ENCODE measurements at places on chromosomes 2 and 18.

GRCh38 chr2:48126162-48126561, 219.9 kb upstream of the FBXO11 start:
- DNase-seq = no peak

GRCh38 chr2:24174851-24175277, at the start of gene FAM228A:
TSS of gene FAM228A (plus strand) at chr2:24175053. CDS start at chr2:24175481, 428 bp downstream.
- no peak for DNase-seq

GRCh38 chr2:96185516-96185915, 23.1 kb downstream of the STARD7 start:
- no peak for DNase-seq

DNA sequence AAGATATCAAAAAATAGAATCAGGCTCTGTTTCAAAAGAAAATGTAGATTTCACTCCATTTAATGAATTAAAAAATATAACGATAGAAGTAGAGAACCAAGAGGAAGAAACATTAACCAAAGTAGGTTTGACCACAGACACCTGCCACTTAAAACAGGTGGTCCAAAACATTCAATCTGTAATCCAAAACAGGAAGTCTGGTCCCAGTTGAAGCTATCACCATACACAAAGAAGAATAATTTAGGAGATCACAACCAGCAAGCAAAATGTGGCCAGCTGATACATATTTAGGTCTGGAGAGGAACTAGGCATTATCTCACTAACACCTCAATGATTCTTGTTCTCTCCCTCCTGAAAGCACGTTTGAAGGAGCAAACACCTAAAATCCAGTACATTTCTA, 73.1 kb downstream of the FTCDNL1 start:
- DNase-seq = no peak

GRCh38 chr2:130912471-130912870, 75.8 kb downstream of the ARHGEF4 start:
- no peak for DNase-seq

DNA sequence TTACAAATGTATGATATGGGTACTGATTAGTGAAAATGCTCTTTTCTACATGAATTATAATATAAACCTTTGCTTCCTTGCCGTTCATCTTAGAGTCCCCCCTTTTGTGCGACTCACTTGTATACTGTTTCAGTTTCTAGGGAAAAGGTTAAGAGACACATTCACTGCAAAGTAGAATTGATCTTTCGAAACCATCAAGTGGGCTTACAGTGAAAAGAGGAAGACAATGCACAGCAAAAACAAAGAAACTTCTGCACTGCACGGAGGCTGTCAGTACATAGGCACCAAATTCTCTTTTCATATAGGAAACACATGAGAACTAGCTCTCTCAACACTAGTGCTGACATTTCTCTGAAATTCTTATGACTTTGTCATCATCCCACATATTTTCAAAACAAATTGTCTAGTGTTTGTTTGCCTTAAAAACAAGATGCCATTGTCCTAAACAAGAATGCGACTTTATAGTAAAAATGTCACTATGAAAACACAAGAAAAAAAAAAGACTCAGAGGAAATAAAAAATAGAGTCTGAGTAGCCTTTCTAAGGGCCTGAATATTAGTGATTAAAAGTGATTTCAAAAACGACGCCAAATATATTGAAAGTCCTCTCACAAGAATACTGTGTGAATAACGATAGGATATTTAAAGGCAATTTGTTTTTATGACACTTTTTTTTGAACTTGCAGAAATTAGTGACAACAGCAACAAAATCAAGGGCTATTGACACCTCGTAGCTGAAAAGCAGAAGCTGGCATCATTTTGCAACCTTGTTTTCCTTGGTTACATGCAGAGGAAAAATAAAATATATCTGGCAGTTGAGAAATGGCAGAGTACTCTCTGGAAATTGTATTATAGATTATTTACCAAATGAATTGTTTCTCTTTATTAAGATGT, 827.0 kb downstream of the BCL11A start:
- no peak for DNase-seq

GRCh38 chr2:102449370-102449974, 23.6 kb upstream of the SLC9A4 start:
- peak; percentile 6 for DNase-seq

DNA sequence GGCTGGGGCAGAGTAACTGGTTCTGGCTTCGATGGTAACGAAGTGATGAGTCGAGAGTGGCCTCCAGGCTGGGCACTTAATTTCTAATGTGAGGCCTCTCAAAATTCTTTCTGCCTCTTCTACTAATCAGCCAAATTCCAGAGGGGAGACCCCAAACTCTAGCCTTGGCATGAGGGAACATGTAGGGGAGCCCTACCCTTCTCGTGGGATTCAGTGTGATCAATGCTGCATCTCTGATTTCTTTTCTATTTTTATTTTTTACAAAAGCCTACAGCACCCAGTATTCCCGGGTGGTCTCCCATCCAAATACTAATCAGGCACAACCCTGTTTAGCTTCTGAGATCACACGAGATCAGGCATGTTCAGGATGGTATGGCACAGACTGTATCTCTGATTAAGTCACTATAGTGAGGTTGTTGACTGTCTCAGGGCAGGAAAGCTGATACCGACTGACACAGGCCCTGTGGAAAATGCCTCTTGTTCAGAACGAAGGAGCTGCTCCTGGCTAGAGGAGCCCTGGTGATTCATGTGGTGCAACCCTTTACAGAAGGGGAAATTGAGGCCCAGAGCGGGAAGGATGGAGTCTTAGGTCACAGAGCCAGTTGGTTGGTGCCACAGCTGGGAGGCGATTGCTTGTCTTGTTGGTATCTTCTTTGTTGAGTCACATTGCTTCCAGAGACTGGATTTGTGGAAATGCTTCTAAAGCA, 126.3 kb upstream of the HS6ST1 start:
- DNase-seq = no peak

- DNase-seq = no peak
Measured at GRCh38 chr2:75610671-75611070, 35.9 kb upstream of the MRPL19 start.

DNA sequence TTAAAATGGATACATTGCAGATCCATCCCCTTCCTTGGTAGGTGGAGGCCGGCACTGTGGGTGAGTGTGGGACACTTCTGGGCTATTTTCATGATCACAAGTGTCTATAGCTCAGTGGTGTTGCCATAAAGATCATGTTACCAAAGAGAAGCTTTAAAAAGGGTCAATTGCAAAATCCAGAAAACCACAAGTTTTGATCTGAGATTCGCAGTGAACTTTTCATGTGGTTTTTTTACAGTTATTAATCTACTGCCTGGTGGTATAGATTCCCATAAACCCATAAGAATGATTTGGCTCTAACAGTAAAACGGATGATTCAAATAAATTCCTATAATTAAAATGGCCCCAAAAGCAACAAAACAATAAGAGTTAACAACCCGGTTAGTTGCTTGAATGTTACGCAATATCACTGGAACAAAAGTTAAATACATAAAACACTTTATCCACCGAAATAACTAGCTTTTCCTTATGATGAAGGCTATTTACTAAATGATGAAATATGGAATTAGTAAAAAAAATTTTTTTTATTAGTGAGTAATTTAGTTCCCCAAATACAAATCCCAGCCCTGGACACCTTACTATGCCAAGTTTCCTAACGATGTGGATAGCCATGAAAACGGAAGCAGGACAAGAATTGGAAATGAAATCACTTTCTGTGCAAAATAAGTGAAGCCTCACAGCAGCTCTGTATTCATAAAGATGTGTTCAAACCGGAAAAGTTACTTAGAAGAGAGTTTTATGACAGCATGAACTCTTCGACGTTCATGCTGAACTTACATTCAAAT, 95.6 kb upstream of the THOC1 start:
- peak; percentile 25 for DNase-seq

DNA sequence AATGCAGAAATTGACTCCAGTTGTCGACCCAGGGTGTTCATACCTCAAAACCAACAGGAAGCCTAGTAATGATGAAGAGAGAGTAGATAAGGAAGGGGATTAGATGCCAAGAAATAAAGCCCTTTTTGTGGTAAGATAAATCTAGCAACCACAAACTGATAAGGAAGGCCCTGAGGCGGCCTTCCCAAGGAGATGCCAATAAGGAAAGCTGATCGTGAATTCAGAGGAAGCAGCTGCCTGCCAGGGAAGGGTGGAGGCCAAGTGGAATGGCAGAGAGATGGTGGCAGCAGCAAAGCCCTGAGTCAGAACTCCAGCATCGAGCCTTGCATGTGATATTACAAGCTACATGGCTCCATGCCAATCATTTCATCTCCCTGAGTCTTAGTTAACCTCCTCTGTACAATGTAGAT, 126.3 kb downstream of the IRS1 start:
- peak; percentile 92 for DNase-seq

- no peak for DNase-seq
Measured at GRCh38 chr2:41853427-41854191, 194.2 kb upstream of the PKDCC start.

GRCh38 chr18:47737956-47738355, 192.5 kb downstream of the SMAD2 start:
- DNase-seq = no peak

DNA sequence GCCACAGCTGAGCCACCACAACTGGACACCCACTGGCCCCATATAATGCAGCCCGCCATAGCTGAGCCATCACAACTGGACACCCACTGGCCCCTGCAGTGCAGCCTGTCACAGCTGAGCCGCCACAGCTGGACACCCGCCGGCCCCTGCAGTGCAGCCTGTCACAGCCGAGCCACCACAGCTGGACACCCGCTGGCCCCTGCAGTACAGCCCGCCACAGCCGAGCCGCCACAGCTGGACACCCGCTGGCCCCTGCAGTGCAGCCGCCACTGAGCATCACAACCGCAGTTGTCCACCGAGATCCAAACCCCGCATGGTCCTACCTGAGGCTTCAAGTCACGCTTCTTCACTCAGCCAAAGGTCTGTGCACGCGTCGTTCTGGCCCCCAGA, 134.2 kb downstream of the PXDN start:
- no peak for DNase-seq

DNA sequence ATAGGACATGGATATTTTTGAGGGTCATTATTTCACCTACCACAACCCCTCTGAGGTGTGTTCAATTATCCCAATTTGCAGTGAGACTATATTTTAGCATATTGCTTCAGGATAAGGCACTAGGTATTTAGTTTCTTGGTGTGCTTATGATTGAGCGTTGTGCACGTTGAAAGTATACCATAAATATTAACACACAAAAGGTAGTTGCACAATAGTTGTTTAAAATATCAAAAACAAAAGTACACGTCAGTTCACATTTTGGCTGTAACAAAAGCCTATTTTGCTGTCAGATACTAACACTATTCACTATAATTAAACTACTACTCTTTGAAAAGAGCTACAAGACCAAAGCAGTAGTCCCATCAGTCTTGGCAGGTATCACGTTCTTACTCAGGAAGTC, 367.5 kb downstream of the DSC3 start:
- DNase-seq = no peak

GRCh38 chr2:12155303-12156051, 409.0 kb downstream of the LPIN1 start:
- DNase-seq = no peak

GRCh38 chr18:48660346-48661228, 121.8 kb downstream of the CTIF start:
- no peak for DNase-seq

DNA sequence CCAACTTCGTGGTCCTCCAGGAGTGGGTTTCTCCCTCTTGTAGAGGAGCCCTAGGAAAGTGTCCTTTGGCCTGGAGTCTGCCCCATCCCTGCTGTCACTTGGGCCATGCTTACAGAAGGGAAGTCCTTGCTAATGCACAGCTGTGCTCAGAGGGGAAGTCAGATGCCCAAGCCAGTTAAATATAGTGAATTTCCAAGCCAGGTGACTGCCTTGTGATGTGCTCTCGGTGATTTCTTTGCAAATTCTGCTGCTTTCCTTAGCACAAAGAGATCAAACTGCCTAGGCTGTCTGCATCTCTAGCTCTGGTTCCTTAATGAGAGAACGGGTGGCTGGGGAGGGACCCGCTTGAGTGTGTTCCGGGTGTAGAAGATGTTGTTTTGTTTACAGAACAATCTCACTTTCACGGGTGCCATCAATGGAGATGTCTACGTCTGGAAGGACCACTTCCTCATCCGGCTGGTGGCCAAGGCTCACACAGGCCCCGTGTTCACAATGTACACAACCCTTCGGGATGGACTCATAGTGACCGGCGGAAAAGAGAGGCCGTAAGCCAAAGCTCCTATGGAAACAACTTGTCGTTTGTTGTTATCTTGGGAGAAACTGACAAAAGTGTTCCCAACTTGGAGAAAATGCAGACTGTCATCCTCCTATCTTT, 91.4 kb downstream of the RTN4 start:
- no peak for DNase-seq

DNA sequence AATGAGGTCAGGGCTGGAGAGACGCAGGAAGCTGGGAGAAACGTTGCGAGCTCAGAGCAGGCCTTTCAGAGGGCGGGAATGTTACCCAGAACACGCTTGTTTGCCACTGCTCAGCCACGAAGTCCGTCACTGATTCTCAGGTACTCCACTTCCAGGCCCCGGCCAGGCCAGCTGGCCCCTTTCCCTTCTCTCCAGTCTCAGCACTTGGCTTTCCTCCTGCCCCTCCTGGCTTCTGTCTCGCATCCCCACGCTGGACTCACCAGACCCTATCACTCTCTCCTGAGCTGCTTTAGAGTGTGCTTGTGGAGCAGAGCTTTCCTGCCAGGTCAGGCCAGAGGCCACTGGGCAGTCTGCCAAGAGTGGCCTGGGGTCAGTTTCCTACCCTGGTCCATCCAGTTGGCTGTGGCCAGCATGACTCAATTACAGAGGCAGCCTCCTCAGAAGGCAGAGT, 151.4 kb downstream of the TWIST2 start:
- no peak for DNase-seq

DNA sequence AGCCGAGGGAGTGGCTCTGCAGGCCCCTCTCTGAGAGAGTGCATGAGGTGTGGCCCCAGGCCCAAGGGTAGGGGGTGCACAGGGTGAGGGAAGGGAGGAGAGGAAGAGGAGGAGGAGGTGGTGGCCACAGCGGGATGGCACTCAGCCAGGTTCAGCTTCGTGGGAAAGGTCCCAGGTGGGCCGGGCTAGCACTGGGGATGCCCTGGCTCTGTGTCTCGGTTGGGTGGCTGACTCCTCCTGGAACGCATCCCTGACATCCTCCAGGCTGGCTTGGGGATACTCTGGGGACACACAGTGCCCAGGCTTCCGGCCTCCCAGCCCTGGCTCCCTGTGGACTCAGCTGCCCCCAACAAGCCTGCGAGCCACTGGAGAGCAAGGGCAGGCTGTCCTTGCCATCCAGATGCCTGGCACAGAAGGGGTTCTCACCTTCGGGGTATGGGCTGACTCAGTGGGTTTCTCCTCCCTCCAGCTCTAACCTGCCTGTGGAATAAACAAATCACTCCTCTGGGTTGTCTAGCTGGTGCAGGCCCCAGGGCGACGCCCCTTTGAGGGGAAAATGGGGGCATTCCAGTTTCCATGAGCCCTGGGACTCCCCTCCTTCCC, 582 bp upstream of the ZAP70 start:
- no peak for DNase-seq

DNA sequence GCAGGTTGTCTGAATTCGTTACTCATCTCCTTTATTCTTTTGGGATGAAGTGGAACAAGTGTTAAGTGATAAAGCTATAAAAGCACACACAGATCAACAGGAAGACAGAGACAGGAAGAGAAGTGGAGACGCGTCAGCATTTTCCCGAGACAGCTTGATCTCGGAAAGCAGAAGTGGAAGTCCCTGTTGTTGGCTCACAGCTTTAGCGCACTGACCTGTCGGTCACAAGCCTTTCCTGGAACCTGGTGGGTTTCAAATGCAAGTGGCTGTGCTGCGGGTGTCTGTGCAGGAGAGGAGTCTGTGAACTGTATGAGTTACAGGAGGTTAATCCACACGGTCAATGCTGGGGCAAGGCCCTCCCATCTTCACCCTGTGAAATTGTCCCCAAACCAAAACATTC, 116.6 kb upstream of the PELI1 start:
- no peak for DNase-seq

All from retinal pigment epithelial cell (primary cell).